ENCODE measurements at places on chromosomes 5 and 9. TPM values are rescaled to one million over a fixed set of nuclear protein-coding genes. Genes with fewer than 3 reads are reported as not detected.

NTNG2 gene
- 2.2 TPM for total RNA-seq

ADAMTSL1 gene
- total RNA-seq, result not detected

RNF180 gene
- not detected for total RNA-seq

CYLC2 gene
- total RNA-seq, result not detected

MSMP gene
- total RNA-seq, result not detected

All from activated naive CD4-positive, alpha-beta T cell treated with anti-CD3 and anti-CD28 coated beads, Interleukin-2, amount 10 ng/mL, durations not matched to agents 5 hours and 36 hours (primary cell).